ENCODE measurements at places on chromosomes 3 and 15.

- no peak for DNase-seq
Observed at GRCh38 chr3:169815590-169816150, 3.0 kb upstream of the LRRC34 start.

- DNase-seq, result no peak
Observed at GRCh38 chr3:161744366-161744765, 247.8 kb downstream of the OTOL1 start.

DNA sequence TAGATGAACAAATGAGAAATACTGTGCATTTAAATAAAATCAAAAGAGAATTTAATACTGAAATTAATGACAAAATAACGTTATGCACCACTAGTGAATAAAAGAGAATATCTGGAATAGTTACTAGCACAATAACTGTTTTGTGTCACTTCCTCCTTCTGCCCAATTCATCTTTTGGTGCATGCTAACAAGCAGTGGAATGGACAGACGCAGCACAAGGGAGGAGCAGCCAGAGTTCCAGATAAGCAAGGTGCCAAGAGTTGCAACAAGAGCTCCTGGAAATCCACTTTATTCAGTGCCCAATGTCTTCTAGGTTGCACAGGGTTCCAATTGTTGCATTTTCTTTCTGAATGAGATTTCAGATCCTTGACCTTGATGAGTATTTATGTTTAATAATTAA is 66.5 kb upstream of the PLXND1 start:
- DNase-seq, result no peak

GRCh38 chr3:106397006-106397405 is 528.2 kb upstream of the CBLB start:
- no peak for DNase-seq

DNA sequence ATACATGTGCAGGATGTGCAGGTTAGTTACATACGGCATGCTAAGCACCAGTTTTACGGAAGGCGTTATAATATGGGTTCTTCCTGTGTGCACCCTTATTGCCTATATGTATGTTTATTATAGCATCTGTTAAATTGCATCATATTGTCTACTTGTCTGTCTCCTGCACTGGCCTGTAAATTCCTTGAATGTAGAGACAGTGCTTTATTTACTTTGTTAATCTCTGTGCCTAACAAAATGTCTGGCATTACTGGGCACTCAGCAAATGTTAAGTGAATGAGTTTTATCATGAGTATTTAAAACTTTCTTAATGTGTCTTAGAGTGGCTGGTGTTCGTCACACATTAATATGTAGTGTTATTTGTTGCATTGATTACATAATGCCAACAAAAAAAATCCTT is 23.8 kb downstream of the MGA start:
- no peak for DNase-seq

DNA sequence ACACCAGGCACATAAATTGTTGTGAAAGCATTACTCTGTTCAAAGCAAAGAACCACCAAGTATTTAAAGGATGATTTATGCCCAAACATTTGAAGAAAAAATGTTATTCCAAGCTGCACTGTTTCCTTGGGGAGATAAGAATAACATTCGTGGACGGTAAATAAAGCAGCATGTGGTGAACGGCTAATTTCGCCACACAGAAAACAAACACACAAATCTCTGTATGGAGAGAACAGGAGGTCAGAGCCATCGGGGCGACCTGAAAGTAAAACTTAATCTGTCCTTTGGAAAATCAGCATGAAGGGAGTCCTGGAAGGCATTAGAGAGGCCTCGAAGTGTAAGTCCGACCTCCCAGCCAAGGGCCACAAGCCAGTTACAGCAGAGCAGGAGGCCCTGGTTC is 27.1 kb upstream of the GABRG3 start:
- no peak for DNase-seq

DNA sequence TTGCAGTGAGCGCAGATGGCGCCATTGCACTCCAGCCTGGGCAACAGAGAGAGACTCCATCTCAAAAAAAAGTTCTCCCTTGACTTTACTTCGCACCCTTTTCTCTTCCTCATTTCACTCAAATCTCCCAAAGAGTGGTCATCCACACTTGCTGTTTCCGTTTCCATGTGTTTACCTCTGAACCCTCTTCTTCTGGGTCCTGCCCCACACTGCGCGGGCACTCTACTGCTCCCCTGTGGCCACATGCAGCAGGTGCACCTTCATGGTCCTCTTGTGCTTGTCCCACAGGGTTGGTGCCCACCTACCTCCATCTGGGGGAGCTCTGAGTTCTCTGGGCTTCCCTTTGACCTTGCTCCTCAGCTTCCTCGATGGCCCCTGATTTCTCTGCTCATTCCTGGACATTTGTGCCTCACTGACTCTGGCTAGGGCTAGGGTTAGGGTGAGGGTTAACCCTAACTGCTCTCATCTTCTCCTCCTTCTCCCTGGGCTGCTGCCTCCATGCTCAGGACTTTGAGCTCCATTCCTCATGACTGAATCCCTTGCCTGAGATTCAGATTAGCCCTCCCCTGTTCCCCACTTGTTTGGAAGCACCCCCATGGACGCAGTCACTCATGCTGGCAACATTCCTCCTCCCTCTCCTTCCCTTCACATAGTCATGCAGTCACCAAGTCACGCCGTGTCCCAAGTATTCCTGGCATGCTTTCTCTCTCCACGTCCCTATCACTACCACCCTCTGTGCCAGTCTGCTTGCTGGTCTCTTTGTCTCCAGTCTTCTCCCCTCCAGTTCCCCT is 26.6 kb upstream of the KY start:
- DNase-seq, result no peak

DNA sequence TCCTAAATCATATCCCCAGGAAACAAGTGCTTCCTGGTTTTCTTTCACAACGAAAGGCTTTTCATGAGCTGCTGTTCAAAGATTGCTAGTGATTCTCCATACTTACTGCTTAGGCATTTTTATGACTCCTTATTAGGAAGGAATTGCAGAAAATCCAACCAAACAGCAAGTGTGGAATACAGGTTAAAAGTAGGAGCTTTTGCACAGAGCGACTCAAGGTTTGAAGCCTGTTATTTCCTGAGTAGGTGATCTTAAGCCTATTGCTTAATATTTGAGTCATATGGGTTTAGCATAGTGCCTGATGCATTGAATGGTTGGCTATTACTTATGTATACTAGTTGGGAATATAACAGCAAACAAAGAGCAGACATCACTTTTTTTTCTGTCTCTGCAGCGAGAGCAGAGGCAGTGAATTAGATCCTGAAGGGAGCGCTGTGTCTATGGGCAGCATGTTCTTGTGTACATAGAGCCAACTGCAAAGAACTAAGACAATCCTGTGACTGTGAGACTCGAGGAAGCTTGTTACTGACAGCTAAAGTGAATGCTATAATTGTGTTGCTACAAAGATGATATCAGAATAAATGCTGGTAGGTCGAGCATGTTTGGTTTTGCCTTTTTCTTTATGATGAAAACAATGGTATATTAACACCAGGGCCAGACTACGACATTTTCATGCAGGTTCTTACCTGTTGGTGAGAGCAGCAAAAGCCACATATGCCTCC is 6.3 kb downstream of the TM4SF1 start:
- peak; percentile 83 for DNase-seq

DNA sequence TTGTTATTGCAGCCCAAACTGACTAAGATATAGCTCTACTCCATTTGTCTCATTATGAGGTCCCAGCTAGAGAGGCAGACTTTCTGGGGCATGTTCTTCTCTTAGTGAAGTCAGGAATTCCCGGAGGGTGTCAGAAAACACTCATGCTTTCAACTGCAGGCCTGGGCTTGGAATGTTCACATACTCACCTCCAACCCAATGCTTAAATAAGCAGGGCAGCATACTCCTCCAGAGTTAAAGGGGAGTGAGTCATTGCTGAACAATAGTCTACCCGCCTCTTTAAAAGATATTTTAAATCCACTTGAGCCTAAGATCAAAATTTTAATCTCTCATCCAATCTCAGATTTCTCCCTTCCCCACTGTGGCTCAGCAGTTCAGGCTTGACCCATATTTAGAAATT is 167.8 kb upstream of the DPH6 start:
- no peak for DNase-seq

DNA sequence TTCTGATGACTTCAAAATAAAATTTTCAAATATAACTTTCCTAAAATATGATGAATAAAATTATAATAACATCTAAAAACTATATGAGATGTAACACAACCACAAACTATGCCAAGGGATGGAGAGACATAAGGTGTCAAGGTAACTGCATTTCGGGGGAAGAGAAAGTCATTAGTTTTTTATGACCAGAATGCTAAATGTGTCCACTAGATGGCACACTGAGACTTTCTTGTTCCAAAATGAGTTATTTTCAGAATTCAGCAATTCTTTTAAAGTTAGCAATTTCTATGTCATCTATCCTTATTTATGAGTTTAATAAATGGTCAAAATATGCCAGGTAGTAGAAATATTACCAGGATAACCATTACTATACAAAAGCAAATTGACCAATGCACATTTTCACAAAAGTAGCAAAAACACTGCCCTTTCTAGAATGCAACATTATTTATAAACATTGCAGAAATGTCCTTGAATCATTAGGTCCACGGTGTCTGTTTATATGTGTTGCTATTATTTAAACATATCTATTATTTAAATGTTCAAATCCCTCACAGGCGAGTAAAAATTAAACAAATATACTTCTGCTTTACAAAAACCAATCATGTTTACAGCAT is 374.2 kb downstream of the PLCL2 start:
- peak; percentile 24 for DNase-seq

DNA sequence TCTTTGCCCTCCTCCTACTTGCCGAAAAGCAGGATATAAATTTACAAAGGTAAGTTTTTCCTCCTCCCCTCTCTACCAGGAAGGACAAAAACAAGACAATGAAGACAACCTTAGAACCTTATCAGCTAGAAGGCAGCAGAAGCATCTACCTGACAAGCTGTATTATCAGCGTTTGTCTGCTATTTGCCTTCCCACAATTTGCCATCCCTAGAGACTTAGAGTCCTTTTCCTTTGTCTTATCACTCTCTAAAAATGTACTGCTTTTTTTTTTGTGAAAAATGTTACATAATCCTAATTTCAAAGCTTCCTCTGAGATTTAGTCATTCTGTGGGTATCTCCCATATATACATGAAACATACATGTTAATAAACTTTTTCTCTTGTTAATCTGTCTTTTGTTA is 176.9 kb upstream of the PROK2 start:
- DNase-seq, result no peak

DNA sequence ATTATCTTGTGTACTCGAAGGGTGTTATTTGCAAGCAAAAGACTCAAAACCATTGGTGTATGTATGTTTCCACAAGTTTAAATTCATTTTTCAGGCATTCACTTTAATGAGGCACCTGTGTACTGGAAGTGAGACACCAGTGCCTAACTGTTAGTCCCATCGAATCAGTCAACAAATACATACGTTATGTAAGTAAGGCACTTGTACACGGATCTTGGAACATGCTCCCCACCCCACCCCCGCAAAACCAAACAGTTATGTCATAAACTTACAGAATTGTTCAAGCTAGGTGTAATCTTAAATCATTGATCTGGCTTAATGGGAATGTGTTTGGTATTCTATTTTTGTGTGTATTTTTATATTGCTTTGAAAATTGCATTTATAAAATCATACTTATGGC is 17.1 kb downstream of the LRRC28 start:
- no peak for DNase-seq

DNA sequence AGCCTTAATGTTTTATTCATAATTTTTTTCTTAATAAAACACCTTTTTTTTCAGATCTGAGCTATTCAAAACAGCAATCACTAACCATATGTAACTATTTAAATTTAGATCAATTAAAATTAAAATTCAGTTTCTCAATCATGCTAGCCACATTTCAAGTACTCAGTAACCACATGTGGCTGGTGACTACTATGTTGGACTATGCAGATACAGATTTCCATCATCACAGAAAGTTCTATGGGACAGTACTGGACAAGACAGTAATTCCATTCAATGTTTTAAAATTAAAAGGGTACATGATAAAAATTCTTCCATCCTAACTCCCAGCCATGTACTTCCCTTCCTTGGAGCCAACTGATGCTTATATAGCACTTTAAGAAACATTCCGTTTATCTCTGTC is 119.3 kb downstream of the GLDN start:
- DNase-seq, result no peak

- no peak for DNase-seq
Observed at GRCh38 chr3:63405882-63406281, 127.8 kb downstream of the SYNPR start.

- no peak for DNase-seq
Observed at GRCh38 chr3:32432045-32432710, 40.5 kb downstream of the CMTM7 start.

DNA sequence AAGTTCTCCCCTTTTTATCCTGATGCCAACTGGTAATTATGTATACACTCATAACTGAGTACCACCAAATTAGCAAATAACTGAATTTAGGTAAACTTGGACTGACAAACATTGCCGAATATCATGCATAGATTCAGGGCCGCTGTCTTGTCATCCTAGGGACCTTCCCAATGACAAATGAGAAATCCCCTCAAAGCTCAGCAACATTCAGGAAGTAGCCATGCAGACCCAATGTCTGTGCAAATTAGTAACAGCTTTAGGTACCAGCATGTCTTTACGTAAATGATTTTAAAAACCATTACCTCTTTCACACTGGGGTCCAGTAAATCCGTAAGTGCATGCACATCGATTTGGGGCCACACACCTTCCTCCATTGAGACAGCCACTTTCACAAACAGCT is 49.5 kb downstream of the FBN1 start:
- no peak for DNase-seq

- no peak for DNase-seq
Observed at GRCh38 chr3:197308591-197308990, 10.2 kb upstream of the DLG1 start.

- DNase-seq, result no peak
Observed at GRCh38 chr3:127452321-127452821, 138.2 kb downstream of the TPRA1 start.

GRCh38 chr3:16449369-16449768 is 64.1 kb downstream of the RFTN1 start:
- DNase-seq, result no peak

GRCh38 chr15:85671156-85671555 is 123.6 kb downstream of the KLHL25 start:
- no peak for DNase-seq

Measured in foreskin melanocyte (primary cell).